ENCODE measurements at places on chromosomes 2 and 18.

GRCh38 chr2:72198532-72199241, 51.0 kb upstream of the CYP26B1 start:
- DNase-seq = no peak

DNA sequence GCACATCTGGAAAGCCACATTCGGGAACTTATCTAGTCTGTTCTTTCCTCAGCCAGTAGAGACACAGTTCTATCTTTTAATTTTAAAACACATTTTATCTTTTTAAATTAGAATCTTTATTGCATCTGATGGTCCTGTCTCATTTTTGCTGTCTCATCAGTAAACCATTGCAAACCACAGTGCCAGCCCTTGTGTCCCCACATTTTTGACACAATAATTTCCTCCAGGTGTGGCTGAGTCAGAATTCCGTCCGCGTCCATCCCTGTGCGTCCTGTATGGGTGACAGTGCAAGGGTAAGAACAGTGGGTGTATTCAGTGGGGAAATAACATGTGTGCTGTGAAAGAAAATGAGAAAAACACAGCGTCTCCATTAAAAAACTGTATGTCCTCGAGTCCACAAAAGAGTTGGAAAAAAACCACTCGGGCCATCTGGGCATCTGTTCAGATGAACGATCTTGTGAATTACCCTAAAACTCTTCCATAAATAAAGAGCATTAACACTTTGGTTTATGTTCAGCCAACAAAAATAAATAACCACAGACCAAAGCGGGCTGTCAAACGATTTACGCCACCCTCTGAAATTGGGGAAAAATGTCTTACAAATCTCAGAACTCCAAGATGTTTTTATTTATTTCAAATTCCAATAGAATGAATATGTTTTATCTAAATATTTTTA, 137.3 kb downstream of the ZNF516 start:
- DNase-seq = no peak

DNA sequence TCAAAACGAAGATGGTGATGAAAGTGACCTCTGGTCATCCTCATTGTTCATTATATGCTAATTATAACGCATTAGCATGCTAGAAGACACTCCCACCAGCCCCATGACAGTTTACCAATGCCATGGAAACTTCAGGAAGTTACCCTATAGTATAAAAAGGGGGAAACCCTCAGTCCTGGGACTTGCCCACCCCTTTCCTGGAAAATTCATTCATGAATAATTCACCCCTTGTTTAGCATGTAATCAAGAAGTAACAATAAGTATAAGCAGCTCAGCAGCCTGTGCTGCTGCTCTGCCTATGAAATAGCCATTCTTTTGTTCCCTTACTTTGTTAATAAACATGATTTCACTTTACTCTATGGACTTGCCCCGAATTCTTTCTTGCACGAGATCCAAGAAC, 70.5 kb upstream of the CHAC2 start:
- DNase-seq = no peak

DNA sequence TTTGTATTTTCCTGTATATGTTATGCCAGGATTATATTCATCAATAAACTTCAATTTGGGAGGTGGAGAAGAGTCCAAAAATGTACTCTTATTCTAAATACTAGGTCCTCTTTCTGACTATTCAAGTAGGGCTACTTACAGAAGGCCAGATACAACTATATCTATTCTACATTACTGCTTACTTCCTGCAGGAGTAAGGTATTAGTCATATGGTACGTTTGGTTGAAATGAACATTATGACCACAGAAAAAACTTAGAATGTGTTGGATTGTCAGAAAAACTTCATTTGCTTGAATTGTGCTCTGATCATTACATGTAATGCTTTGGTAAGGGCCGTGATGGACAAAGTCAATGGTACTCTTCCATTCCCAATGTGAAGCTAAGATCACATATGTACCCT, 35.0 kb downstream of the STAT4 start:
- DNase-seq = no peak

- DNase-seq = no peak
Measured at GRCh38 chr18:22250591-22250996, 81.2 kb downstream of the GATA6 start.

GRCh38 chr18:76565238-76566173, 70.5 kb upstream of the ZNF516 start:
- peak; percentile 54 for DNase-seq

- no peak for DNase-seq
Measured at GRCh38 chr2:96874198-96874831, 4.4 kb upstream of the SEMA4C start.

GRCh38 chr2:64311948-64312621, 141.9 kb upstream of the LGALSL start:
- no peak for DNase-seq

GRCh38 chr2:158463496-158464095, 6.8 kb downstream of the PKP4 start:
- no peak for DNase-seq

DNA sequence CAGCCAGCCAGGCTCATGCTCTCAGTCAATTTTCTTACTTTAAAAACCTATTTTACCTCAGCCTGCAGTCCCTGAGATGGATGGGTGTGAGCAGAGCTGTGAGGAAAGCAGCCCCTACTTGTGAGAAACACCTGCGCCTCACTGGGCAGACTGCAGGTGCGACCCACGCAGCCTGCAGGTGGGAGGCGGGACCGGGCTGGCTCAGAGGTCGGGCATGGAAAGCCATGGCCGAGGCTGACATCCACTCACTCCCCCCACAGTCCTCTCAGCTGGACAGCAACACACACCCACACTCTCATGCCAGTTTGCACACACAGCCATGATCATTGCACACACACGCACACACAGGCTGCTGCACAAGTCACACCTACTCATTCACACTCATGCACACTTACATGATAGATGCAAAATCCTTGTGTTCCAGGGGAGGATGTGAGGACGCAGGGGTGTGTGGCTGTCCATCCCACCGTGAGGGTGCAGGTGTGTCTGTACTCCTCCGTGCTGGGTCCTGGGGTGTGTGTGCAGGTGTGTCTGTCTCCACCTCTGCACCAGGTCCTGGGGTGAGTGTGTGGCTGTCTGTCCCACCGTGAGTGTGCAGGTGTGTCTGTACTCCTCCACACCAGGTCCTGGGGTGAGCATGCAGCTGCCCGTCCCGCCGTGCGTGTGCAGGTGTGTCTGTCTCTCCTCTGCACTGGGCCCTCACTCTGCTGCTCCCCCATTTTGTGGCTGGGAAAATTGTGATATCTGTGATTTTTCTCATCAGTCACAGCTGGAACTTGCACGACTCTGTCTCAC, 166.5 kb downstream of the RTP5 start:
- DNase-seq = no peak

DNA sequence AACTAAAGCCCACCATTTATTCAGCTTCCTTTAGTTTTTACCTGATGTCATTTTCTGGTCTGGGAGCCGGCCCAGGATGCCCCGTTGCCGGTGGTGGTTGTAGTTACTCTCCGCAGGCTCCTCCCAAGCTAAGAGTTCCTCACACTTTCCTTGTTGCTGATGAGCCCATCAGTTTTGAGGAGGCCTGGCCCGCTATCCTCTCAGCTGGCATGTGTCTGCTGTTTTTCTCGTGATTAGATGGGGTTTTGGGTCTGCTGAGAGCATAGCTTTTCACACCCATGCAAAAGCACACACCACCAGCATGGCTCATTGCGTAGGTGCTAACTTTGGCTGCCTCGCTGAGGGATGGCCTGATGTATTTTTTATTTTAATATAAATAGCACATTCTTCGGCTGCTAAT, 72.1 kb downstream of the PSMG2 start:
- DNase-seq = no peak

GRCh38 chr18:21739604-21740537, 721 bp upstream of the MIB1 start:
- no peak for DNase-seq

DNA sequence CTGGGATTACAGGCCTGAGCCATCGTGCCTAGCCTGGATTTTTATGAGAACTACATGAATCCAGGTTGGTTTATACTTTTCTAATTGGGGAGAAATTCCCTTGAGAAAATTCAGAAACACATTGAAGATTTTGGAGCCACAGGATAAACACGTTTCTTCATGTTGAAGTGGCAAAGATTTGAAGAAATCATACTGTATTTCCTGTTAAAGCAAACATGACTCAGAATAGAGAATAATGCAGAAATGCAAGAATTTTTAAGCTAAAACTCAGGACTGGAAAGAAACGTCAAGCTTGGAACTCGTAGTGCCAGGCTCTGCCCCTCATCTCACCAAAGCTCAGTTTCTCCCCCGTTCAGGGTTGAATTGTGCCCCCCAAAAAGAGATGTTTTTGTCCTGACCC, 32.1 kb upstream of the TAF1B start:
- DNase-seq = no peak

- DNase-seq = no peak
Measured at GRCh38 chr2:154392256-154392655, 306.2 kb upstream of the KCNJ3 start.

DNA sequence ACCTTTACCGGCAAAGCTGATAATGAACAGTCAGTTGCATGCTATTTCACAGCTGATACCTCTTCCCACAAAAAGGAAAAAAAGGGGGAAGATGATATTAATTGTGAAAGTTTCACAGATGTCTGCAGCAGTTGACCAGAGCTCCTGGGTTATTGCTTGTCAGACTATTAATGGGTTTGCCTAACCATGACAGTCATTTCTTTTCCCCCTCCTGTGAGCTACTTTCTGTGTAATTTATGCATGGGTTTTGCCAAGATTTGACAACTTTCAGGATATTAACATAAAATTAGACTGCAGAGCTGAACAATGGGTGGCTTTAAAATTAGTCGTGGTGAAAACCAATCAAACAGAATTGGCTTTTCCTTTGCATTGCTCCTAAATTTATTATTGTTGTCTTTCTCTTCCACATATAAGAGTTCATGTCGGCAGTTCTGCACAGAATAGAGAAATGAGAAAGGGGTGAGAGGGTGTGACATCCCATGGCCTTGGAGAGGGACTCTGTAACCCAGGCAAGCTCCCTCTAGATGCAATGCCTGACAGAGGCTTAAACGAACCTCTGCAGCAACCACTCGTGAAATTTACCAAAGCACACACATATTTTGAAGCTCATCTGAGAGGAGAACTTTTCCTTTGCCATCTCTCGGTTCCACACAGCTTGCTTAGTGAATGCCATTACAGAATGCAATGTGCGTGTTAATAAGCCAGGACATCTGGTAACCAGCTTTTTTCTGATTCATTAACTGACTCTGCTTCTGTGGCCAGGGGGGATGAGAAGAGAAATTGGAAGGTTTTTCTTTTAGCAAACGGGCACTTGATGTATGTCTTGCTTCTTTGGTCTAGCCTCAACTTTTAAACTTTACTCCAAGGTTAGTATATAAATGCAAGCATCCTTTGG, 82.2 kb upstream of the ITGA4 start:
- DNase-seq = no peak

GRCh38 chr2:49616800-49617199, 462.5 kb upstream of the FSHR start:
- no peak for DNase-seq

GRCh38 chr2:240913810-240914644, 7.9 kb downstream of the CROCC2 start:
- DNase-seq = no peak

DNA sequence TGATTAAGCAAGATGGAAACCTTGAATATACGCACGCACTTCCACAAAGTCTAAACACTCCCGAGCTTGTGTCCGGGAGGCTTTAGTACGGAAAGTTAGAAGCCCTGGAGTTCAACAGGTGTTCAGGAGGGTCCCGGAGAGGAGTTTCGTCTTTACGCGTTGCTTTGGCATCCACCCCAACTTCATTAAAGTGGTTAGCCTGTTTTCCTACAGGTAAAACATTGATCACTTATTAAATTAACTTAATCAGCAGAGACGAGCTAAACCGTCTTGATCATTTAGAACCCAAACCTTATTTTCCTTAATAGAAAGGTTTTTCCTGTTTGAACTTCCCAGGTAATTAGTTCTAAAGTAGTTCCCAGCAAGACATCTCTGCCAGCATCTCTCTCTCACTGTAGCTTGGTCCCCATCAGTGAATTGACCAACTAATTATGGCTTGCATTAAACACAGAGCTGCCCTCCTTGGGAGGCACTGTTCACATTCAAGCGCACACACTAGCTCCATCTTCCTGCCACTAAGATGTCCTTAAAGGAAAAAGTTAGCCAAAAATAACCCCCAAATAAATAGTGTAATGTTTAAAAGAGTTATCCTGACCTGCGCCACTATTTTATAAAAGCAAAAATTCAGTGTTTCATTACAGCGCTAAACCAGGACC, 1.4 kb downstream of the NPAS2 start:
- DNase-seq = no peak

GRCh38 chr2:128809259-128809636, 490.6 kb upstream of the HS6ST1 start:
- no peak for DNase-seq

Measured in iPS DF 19.7 (cell line).